ENCODE measurements at places on chromosomes 7 and 10.

- no peak for DNase-seq
Measured at GRCh38 chr10:110042891-110043290, 35.1 kb downstream of the ADD3 start.

- no peak for DNase-seq
Measured at GRCh38 chr7:96471606-96472005, 149.7 kb upstream of the SLC25A13 start.

DNA sequence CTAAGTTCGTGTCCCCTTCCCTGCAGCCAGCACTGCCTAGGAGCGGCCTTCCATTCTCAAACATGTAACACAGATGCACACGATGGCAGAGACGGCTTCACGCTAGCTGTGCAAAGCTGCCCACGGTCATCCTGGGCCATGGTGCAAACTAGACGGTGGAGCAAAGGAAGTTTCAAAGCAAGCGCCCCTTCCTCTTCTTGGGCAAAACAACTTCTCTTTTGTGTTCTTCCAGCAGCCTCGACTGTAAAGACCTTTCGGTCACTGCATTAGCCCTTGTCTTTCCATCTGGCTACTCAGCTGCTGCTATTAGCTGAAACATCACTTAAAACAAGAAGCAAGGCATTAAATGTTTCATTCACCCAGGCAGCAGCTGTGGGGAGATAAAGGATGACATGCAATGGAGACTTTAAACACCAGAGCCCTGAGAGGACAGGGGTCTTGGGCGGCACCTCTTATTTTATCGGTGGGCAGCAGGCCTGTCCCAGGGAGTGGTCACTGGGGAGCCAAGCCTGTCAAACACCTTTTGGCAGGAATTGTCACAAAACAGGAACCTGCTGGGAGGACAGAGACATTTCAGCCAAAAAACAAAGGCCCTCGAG lies 214.8 kb downstream of the KLF6 start:
- DNase-seq: no peak

DNA sequence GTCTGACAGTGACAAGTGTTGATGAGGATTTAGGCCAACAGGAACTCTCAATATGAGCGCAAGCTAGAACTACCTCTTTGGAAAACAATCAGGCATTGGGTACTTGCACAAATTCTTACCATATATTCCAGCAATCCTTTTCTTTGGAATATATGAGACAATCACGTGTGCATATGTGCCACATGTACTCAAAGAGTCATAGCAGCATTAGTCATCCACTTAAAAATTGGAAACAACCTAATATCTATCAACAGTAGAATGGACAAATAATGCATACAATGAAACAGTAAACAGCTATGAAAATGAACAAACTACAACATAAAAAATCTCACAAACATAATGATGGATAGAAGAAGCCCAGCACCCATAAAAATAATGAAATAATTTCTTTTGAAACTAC lies 179.7 kb downstream of the GLI3 start:
- no peak for DNase-seq

DNA sequence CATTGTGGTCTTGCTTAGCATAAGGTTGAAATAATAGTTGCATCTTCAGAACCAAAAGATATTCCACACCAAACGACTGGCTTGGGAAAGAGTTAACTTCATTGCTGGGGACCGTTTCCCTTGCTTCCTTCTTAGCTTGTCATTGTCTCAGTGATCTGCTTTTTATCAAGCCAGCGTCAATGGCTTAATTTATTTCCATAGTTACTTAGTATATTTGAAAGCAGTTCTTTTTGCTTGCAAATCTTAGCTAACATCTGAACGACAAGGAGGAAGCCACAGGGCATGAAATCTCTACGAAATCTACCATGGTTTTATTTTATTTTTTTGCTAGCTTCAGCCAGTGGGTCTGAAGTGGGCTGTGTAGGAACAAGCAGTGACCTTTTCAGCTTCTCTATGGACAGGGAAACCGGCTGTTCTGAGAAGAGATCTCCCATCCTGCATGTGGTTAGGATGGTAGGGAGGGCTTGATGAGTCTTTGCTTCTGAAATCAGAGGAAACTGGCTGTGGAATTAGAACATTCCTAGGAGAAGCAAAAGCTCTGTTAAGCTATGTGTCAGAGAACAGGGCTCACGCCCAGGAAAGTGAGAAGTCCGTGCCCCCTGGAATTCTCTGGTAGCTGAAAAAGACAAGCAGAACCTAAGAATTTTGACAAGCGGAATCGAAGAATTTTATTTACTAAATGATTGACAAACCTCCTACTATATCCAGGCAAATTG lies 8.0 kb downstream of the SLC18A2 start:
- DNase-seq: no peak

DNA sequence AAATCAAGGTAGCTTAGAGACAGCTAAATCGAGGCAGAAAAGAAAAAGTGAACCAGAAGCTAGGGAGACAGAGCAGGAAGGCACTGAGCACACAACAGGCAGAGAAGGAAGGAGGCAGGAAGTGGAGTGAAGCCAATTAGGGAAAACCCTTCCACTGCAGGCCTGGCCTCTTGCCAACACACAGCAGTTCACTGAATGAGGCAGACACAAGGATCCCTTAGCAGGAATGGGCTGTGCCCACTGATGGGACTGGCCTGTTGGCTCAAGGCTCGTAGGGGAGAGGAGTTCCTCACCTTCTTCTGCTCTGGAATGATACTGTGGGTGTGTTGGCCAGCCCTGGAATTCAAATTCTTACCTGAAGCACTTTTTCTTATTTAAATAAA lies 220.3 kb upstream of the STK17A start:
- DNase-seq: no peak

DNA sequence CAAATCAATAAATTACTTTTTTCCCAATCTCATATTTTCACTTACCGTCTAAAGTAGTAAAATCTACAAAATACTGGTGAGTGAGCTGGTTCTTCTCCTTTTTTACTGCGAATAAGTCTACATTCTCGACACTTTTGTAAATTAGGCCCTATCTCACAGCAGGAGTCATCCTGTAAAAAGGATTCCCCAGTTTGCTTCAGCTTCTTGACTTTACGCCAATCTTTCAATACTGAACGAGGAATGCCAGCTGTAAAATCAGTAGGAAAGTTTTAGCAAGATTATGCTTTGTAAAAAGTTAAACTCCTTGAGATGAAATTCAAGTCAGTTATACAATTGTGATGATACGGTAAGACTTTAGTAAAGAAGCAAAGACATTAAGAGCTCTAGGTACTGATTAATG lies 67.3 kb downstream of the NRBF2 start:
- DNase-seq: no peak

DNA sequence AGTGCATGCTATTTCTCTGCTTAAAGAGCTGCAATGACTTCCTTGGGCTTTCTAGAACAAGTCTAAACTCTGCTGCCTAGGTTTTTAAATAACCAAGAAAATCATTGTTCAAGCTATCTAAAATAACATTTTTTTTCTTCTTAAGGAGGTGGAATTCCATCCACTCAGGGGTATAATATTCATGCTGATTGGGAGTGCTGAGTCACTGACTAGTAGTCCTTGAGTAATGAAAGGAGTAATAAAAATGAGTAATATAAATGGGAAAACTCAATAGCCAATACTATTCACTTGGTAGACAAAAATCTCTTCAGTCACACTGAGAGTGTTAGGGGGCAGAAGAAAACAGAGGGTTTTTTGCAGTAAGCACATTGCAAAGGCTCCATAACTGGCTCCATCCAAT lies 72.0 kb downstream of the GFRA1 start:
- no peak for DNase-seq

- no peak for DNase-seq
Measured at GRCh38 chr7:15783987-15784693, 97.7 kb upstream of the MEOX2 start.

DNA sequence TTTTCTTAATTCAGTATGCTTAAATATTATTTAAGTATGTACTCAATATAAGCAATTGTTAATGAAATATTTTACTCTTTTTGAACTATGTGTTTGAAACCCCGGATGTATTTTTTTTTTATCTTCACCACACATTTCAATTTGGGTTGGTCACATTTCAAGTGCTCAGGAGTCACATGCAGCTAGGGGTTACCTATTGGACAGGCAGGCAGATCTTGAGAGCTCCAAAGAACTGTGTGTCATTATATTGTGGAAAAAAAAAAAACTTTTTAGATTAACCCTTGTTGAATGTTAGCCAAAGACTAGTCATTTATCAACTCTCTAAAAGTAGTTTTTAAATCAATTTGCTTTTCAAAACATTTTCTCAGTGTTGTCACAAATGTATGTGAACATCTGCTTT lies 37.2 kb downstream of the IKZF1 start:
- DNase-seq: no peak

- no peak for DNase-seq
Measured at GRCh38 chr7:121824276-121824675, 48.7 kb upstream of the PTPRZ1 start.

GRCh38 chr7:152849128-152849527 lies 89.6 kb downstream of the ACTR3B start:
- no peak for DNase-seq

DNA sequence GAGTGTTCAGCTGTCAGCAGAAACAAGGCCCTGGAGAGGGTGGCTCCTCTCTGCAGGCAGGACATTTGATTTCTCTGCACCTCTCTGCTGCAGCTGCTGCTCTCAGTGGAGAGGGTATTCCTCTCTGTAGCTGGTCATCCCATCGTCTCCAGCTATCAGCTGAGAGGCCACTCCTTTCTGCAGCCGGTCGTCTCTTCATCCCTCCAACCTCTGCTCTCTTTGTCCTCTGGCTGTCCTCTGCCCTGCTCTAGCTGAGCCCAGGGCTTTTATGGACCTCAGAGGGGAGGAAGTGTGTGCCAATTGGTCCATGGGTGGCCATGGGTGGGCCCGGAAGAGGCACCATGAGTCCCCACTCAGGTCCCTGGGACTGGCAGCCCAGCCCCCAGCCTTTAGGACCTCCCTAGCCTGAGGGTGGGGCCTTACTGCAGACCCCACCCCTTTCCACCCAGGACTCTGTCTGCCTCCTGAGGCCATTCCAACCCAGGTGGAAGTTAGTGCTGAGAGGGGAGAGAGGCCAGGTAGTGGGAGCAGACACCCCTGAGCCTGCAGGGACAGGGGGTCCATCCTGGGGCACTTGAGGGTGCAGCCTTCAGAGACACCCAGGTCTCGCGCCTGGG lies 26.2 kb upstream of the CDCA7L start:
- no peak for DNase-seq

DNA sequence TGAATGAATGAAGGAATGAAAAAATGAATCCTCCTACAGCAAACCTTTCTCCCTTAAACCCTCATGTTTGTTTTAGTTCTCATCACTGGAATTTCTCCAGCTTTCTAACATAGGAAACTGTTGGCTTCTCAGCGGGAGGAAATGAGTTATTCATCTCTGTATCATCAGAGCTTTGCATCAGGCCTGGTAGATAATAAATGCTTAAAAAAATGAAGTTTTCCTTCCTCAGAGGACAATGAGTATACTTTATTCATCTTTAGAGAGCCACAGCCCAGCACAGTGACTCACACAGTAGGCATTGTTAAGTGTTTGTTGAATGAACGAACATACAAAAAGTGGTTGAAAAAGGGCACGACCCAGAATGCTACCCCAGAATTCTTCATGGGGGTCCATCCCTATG lies 62.6 kb downstream of the COL13A1 start:
- DNase-seq: no peak

DNA sequence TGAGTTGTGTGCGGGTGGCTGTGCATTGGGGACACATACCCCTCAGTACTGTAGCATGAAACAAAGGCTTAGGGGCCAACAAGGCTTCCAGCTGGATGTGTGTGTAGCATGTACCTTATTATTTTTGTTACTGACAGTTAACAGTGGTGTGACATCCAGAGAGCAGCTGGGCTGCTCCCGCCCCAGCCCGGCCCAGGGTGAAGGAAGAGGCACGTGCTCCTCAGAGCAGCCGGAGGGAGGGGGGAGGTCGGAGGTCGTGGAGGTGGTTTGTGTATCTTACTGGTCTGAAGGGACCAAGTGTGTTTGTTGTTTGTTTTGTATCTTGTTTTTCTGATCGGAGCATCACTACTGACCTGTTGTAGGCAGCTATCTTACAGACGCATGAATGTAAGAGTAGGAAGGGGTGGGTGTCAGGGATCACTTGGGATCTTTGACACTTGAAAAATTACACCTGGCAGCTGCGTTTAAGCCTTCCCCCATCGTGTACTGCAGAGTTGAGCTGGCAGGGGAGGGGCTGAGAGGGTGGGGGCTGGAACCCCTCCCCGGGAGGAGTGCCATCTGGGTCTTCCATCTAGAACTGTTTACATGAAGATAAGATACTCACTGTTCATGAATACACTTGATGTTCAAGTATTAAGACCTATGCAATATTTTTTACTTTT lies 1.8 kb downstream of the DDIT4 start:
- DNase-seq: no peak

GRCh38 chr10:14384116-14384730 lies 53.5 kb upstream of the FRMD4A start:
- DNase-seq: no peak

- DNase-seq: no peak
Measured at GRCh38 chr10:57716884-57717283, 550.8 kb downstream of the IPMK start.

DNA sequence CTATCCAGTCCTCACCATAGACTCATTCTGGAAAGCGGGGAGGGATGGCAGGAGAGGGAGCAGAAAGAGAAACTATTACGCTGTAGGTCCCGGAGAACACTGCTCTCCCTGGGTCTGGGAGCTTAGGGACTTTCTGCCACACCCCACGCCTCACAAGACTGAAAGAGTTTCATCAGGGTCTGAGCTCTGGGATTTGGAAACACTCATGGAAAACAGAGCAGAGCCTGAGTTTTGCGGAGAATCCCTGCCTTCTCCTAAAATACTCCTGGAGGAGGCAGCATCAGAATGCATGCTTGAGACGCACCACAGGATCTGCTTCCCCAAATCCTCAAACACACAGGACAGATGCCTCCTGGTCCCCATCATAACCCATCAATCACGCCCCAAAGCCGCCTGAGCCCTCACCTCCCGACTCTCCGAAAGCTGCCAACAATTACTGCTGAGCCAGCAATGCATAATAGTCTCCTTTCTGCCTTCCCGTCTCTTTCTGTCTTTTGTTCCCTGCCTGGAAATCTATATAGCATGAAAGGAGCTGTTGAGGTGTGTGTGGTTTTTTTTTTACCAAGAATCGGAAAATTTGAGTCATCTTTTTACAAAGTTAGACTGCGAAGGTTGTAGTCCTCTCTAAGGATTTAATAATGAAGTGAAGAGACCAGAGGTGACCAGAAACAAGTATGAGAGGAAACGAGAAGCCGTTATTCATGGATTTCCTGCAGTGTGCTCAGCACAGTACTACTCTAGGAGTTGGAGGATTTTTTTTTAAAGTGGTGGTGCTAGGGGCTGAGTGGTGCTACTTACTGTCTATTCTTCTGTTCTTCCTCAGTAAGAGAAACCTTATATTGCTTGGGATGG lies 37.7 kb downstream of the ASB13 start:
- DNase-seq: no peak

GRCh38 chr10:113539789-113540188 lies 13.1 kb upstream of the HABP2 start:
- no peak for DNase-seq

GRCh38 chr10:120453319-120453718 lies 3.7 kb upstream of the PLPP4 start:
- DNase-seq: no peak

- no peak for DNase-seq
Measured at GRCh38 chr7:46909601-46910051, 672.3 kb downstream of the TNS3 start.

GRCh38 chr10:81847675-81848074 lies 27.3 kb upstream of the NRG3 start:
- DNase-seq: no peak
